CD4-positive, alpha-beta T cell (primary cell): ENCODE measurements at places on chromosomes 16 and 17.

- DNase-seq = no peak
Observed at GRCh38 chr16:2811703-2812471, 5.2 kb upstream of the PRSS21 start.

- DNase-seq = no peak
Observed at GRCh38 chr17:79921411-79922115, 82.3 kb upstream of the CBX4 start.

- peak; percentile 18 for DNase-seq
Observed at GRCh38 chr17:13030459-13031300, 12.9 kb upstream of the ELAC2 start.

DNA sequence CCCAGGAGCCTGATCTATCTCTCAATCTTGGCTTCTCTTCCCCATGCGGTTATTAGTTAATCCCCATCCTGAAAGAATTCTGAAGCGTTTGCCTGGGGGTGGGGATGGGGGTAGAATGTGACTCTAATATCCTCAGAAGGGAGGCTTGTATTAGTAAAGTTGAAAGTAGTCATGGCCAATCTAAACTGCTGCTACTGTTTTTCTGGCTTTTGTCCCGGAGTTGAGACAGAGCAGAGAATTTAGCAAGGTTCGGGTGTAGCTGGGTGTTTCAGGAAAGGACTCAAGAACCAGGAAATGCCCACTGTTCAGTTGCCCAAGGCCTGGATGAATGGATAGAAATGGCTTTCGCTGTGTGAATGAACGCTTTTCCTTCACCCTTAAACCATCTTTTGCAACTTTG, 17.6 kb upstream of the ITGAM start:
- no peak for DNase-seq

- DNase-seq = no peak
Observed at GRCh38 chr17:60933739-60934138, 256.1 kb downstream of the BCAS3 start.

DNA sequence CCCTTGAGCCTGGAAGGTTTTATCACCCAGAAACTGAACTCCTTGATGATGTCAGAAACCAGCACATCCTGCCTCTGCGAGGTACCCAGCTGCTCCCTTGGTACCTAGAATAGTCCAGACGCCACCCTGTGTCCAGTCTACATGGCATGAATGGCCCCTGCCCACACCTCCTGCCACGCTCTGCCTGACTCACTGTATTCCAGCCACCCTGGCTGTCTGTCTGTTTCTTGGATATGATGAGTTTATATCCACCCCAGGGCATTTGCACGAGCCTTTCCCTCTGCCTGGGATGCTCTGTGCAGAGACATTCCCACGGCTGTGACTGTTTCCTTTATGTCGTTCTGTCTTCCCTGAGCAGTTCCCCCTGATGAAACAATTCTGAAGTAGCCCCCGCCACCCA, 68.7 kb downstream of the CRISPLD2 start:
- DNase-seq = no peak

DNA sequence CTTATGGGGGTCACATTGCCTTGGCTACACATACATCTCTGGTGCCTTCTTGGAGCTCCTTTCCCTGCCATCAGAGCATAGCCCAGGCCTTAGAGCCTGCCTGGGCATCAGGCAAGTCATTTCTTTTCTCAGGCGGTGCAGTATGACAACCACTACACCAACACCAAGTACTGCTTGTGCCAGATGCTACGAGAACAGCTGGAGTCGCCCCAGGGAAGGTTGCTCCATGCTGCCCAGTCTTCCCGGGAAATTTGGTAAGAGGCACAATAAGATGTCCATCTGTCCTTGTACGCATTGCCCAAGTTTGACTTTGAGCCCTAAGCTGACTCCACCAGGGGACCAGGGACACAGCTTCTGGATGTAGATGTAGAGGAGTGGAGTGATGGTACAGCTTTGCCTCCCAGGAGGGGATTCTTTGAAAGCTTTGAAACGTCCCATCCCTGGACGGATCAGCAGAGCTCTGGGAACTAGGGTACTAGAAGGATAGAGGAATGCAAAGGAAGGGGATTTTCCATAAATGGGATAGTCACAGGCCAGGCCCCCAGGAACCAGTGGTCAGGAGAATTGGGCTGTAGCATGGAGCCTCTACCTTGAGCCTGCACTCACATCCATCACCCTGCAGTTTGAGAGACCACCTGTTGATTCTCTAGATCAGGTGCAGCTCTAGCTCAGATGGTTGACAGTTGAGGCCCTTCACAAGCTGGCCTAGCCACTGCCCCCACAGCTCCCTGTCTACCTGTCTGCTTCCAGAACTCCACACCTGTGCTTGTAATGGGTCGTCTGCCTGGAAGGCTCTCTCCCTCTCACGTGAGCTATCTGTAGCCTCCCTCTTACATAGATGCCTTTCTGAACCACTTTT, 11.0 kb upstream of the NFATC3 start:
- DNase-seq = no peak

GRCh38 chr17:39634384-39634871, 2.5 kb upstream of the STARD3 start:
- no peak for DNase-seq

GRCh38 chr16:80045861-80046260, 445.3 kb upstream of the MAF start:
- DNase-seq = no peak

DNA sequence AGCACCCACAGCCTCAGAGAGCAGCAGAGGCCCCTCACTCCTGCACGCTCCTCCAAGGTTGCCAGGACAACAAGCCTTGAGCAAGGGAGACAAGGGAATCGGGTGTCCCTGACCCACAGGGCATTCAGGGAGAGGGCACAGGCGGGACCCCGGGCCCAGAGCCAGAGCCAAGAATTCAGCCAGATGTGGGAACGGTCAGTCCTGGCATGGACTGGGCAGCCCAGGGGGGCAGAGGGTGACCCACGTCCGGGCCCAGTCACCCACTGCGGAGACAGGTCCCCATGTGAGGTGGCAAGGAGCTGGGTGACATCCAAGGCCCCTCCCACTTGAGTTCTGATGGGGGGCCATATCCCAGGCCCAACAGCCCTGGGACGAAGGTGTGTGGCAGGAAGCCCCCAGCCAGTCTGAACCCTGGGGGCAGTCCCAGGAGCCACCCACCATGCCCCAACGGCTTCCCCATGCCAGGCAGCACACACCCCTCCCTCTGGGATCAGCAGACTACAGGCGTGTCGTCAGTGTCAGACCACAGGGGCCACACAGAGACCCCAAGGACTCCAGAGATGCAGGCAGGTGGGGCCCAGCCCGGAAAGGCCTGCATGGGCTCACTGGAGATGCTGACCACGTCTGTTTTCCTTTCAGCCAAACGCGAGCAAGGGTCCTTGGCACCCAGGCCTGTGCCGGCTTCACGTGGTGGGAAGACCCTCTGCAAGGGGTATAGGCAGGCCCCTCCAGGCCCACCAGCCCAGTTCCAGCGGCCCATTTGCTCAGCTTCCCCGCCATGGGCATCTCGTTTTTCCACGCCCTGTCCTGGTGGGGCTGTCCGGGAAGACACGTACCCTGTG, 23.0 kb downstream of the USP6 start:
- no peak for DNase-seq

GRCh38 chr17:4938069-4938491, 1.8 kb downstream of the SLC25A11 start:
- DNase-seq = no peak

DNA sequence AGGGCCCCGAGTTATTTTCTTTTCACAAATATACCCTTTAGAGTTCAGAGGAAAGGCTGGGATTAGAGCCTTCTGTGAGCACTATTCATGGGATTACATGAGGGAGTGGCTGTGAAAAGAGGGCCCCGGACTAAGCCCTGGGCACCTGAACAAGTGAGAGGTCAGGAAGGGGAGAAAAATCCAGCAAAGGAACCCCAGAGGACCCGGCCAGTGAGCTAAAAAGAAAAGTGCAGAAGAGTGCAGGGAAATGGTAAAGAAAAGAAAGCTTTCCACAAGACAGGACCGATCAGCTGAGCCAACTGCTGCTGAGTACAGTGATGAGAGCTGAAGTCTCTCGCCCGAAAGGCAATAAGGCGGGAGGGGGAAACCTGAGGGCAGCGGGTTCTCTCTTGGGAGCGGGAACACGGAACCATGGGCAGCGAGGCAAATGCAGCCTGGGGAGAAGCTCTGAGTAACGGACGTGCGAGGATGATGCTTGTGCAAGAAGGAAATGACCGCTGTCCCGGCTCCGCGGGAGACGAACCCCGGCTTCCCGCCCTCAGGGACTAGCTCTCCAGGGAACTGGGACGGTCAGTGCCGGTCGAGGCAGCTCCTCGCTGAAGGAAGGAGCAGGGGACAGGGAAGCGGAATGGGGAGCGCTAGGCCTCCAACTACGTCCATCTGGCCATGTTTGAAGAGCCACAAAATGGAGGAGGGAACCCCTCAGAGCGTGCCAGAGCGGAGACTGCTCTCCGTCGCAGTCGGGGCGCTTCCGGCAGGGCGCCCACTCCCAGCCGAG, 665 bp upstream of the ALDH3A2 start:
- DNase-seq = peak; percentile 71

DNA sequence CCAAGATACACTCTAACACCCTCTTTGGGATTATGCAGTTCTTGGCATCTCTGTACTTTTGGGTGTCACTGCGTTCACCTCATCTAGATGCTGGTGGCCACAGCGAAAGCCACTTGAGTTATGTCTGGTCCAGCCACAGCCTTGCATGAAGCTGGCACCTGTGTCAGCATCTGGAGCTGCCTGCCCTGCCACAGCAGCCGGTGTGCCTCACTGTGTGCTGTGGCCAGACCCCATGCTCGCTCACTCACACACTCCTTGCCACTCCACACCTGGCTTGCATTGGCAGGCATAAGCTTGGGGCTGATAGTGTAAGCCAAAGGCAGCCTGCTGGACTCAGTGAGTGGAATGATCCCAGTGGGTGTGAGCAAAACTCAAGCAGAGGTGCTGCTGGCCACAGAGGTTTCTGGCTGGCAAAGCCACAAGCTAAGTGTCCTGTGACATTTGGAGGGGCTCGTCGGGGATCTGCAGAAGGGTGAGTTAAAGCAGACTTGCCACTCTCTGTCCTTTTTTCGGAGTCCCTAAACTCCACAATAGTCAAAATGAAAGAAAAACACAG, 442.7 kb upstream of the CDH8 start:
- DNase-seq = no peak

GRCh38 chr17:43979011-43979410, 25.3 kb upstream of the PYY start:
- DNase-seq = no peak

GRCh38 chr16:85126705-85127378, 14.6 kb upstream of the CIBAR2 start:
- no peak for DNase-seq

- DNase-seq = no peak
Observed at GRCh38 chr16:67953641-67954375, 9.9 kb upstream of the LCAT start.

DNA sequence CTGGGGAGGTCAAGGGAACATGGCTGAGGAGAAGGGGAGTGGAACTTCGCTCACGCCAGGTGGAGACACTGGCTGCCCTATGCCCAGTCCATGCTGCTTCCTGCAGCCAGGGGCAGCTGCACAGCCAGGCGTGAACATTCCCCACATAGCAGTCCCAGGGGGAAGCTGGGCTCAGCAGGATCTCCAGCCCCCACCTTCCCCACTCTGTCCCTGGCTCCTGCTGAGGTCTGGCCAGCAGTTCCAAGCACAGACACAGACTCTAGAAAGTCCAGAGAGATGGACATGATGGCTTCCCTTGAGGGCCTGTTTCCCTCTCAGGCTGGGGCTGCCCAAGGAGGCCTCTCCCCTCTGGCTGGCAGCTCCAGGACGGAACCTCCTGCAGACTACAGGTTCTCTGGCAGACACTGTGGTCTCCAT, 9.3 kb downstream of the JUP start:
- no peak for DNase-seq

DNA sequence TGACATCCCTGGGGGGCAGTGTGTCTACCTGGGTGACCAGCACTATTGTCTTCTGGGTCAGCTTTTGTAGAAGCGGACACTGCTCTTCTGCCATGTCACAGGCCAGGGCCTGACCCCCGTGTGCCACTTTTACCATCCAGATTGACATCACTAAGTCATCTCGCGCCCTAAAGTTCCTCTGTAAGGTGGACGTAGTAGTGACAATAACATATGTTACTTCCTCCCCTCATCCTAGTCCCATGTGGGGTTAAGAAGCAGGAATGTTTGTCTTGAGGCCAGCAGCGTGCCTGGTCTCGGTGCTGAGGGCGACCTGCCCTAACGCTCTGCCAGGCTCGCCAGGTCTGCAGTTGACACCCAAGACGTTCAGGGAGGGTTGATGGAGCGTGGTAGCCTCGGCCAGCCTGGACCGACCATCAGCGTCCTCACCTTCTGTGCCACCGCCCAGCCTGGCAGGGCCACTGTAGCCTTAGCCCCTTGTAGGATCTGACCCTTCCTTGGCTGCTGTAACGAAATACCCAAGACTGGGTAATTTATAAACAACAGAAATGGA, 20.7 kb downstream of the GAA start:
- DNase-seq = no peak

GRCh38 chr17:29461483-29462206, 71.5 kb downstream of the TAOK1 start:
- DNase-seq = no peak

DNA sequence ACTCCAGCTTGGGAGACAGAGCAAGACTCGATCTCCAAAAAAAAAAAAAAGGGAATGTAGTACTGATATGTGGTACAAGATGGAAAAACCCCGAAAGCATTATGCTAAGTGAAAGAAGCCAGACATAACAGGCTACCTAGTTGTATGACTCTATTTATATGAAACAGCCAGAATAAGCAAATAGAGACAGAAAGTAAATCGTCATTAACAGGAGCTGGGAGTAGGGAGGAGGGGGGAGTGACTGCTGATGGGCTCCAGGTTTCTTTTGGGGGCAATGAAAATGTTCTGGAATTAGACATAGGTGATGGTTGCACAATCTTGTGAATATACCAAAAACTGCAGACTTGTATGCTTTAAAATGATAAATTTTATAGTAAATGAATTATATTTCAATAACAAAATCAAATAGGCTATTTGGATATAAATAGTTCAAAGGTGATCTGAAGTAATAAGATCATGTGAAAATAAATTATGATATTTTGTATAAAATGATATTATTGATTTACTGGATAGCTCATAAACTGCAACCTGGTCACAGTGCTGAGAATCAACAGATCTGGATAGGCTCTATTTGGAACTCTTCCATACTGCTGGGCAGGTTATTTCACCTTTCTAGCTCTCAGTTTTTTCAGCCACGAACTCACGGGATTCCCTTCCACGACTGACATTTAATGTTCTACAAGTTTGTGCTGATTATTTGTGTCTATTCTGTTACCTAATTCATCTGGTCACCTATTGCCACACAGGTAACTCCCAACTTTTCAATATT, 27.1 kb downstream of the ZNF652 start:
- DNase-seq = no peak

DNA sequence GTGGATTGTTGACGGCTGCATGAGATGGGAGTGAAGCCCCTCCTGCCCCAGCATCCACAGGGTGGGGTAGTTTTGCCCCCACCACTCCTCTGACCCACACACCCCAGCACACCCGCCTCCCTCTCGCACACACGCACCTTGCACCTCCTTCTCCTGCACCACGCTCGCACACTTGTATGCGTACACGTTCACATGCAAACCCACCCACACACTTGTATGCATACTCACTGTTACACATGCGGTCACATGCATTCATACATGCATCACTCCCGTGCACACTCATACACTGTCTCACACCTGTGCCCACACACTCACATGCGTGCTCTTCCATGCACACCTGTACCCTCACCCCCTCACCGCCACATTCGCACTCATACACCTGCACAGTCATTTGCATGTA, 70.5 kb upstream of the CIBAR2 start:
- DNase-seq = no peak
